Activated naive CD4-positive, alpha-beta T cell treated with Interleukin-2 at 50 U/mL for 16 hours (primary cell): ENCODE measurements at places on chromosomes 6 and 20.

- no peak for DNase-seq
These were observed 193.0 kb upstream of the ZNF217 start for GRCh38 chr20:53786445-53787267.

DNA sequence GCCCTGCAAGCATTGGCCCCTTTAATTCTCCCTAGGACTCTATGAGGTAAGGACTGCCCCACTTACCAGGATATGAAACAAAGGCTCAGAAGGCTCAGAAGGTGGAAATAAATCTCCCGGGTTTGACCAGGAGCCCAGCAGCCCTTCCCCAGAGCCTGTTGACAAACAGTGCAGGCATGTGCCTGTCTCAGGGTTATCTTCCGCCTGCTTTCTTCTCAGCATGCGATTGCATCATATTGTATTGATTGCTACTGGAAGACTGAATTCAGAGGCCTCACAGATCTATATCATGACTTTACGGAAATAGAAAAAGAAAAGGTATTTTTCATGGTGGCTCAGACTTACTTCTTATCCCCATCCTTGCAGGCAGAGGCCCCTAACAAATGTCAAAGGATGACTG, 92.7 kb downstream of the PHACTR3 start:
- DNase-seq: no peak

- DNase-seq: no peak
These were observed 18.4 kb downstream of the TIAM2 start for GRCh38 chr6:155013457-155013876.

DNA sequence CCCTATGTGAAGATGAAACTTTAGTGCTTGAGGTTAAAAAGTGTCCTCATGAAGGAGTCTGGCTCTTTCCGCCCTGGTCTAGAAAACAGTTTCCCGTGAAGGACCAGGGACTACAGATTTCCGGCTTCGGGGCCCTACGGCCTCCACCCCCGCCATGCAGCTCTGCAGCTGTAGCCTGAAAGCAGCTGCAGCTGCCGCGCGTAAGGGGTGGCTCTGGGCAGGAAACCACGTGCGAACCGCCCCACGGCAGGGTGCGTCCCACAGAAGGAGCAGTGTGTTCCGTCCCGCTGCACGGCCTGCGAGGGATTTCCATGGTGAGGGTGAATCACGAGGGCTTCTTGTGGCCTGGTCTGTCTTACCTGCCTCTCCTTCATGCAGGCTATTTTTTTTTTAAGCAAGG, 117.0 kb downstream of the ERMARD start:
- DNase-seq: peak; percentile 39

- DNase-seq: no peak
These were observed 124.3 kb upstream of the TSHZ2 start for GRCh38 chr20:52847731-52848359.

DNA sequence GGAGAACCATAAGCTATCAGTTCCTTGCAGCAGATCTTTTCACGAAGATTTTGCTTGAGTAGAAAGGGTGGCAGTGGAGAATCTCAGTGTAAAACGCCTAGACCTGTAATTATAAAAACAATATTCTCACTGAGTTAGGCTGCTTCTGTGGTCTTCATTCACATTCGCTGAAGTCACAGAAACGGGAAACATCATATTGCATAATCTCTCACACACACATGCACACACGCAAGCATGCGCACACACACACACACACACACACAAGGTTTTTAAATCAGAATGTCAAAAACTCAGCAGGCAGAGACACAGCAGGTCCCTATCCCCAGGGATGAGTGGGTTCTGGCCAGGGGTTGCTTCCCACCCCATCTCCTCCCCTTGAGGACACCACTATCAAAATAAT, 175.5 kb downstream of the ATXN1 start:
- DNase-seq: no peak

DNA sequence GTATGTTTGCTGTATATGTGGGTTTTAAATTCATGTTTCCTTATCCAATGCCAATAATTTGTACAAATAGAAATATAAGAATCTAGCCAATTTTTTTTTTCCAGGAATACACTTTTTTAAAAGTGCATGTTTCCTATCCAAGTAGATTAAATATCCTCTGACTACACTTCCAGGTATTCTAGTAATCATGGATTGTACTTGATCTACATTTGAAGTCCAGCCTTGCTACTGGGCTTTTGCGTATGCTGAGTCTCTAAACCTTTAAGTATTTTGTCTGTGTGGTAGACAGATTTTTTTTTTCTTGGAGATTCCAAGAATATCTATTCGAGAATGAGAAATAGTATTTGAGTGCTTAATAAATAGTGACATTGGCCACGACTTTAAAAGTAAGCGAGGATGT, 188.3 kb downstream of the SASH1 start:
- no peak for DNase-seq

GRCh38 chr20:63106108-63106764, 99.5 kb upstream of the BHLHE23 start:
- no peak for DNase-seq

DNA sequence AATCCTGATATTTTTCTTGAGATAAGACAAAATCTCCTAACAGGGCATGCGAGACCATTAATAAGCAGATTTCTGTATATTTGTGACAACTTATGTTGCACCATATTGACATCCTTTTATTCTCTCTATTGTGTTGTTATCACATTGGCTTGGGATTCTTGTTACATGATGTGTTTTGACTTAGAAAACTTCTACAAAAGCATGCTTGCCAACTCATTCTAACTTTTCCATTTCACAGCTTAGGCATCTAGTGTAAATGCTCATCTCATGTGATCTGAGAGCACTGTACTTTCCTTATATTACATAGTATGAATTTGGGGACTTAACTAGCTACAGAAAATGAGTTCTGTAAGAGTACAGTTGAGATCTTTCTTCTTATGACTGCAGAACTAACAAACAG, 1040.7 kb upstream of the ADGRB3 start:
- DNase-seq: no peak

DNA sequence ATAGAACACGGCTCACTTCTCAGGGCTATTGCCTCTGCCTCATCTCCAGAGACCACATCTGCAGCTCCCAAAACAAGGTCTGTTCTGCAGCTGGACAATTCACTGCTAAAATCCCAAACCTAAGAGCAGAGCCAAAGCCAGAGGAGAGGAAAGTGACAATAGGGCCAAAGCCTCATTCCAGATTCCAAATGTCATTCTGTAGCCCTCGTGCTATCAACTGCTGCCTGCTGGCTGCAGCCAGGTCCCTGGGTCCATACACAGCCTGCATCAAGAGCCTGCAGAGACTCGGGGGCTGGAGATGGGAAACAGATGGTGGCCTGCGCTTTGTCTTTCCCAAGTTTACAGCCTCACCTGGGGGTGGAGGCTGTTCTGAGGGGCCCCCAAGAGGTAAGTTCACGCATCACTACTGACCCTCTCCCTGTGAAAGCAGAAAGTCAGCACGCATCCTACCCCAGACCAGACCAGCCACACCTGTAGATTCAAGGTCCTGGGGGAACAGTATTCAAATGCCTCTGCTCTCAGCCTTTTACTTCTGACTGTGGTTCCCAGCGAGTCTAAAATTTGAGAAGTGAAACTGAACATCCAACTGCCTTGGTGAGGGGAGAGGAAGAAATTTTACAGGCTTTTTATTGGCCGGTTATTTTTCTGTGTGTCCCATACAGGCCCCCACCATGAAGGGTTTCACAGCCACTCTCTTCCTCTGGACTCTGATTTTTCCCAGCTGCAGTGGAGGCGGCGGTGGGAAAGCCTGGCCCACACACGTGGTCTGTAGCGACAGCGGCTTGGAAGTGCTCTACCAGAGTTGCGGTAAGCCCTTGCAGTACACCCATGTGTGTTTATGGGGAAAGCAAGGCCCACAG, at the start of gene LY86:
Gene LY86, plus strand, starts transcription at position 657 of the 860 bp plus-strand sequence. Its CDS starts 15 bp downstream, at position 672.
- DNase-seq: no peak

DNA sequence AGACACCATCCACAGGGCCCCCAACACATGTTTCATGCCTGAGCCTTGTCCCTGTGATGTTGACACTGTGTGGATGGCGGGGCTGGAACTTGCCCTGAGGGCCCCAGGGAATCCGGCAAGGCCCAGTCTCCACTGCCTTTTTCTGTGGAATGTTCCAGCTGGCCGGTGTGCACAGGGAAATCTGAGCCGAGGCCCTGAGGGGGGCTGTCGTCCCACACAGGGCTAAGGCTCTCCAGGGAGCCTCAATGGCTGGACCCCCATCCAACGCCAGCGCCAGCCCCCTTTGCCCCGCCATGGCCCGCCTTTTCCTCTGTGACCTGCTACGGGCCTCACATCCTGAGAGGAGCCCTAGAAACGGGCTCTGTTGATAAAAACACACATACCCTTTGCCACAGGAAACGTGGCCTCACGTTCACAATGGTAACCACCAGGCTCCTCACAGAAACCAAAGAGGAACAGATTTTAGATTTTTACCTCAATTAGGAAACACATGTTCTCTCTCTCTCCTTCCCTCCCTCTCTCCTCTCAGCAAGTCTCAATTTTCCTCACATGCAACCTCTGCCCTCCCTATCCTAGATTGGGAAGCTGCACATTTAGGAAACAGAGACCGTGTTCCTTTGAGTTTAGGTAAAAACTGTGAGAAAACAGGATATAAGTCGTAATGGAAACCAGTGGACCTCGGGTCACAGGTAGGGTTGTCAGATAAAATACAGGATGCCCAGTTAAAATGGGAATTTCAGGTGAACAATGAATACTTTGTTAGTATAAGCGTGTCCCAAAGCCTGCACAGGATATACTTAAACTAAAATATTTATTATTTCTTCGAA, 13.7 kb upstream of the ZNF831 start:
- peak; percentile 69 for DNase-seq

DNA sequence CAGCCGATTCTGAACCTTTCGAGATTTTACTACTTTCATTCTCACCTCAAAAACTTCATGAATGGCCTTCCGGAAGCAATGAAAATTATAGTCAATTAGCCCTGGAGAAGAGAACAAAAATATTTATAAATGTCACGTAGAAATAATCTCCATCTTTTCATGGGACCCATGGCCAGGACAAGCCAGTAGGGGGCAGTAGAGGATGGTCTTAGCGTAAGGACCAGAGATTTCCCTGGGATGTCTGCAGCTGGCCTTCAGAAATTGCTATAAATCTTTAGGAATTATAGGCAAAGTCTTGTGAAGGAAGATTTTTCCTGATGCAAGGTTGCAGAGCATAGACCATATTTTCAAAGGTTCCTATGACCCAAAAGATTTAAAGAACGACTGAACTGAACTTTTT, 15.6 kb upstream of the UBE2J1 start:
- peak; percentile 58 for DNase-seq

GRCh38 chr6:25715794-25716193, 38.7 kb upstream of the SLC17A4 start:
- DNase-seq: no peak

- DNase-seq: no peak
These were observed 92.6 kb upstream of the SLC22A23 start for GRCh38 chr6:3549314-3549940.

DNA sequence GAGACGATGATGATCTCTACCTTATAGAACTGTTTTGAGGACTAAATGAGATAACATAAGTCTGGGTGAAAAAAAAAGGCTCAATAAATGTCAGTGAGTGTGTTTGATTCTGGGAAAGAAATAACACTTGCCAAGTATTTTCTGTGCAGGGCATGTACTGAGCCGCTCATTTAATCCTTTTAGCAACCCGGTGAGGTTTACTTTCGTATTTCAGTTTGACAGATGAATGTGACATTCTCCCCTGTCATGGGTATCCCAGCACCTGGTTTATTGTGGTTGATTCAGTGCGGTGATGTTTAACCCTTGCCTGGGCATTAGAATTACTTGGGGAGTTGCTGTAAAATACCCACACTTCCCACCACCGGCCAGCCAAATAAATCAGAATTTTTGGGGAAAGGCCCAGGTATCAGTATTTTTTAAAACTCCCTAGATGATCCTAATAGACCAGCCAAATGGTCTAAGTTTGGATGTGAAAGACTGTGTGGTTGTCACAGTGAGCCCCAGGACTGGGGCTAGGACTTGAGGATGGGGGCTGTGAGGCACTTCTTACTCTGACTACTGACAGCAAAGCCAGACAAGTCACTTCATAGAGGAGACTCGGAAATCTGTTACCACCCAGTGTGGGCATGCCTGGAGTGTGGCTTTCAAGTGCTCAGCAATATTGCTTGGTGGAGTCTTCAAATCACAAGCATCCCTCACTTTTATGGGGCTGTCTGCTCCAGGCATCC, 100.2 kb upstream of the KCNG1 start:
- no peak for DNase-seq

DNA sequence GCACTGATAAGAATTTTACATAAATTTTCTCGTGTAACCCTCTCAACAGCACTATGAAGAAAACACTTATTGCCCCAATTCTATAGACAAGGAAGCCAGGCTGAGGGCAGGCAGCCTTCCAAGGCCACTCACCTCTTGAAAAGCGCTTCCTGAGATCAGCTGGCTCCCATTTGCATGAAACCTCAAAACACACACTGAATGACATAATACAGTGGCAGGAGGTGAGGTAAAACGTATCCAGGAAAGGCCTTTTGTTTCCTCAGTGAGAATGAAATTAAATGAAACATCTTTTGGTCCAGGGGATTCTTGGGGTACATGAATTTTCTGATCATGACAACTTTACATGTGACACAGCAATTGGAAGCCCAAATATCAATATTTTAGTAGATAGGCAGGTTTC, 112.5 kb downstream of the WDR27 start:
- no peak for DNase-seq

- DNase-seq: no peak
These were observed 137.2 kb downstream of the KIF13A start for GRCh38 chr6:17850281-17850680.
